ENCODE measurements at places on chromosomes 16 and 17.

DNA sequence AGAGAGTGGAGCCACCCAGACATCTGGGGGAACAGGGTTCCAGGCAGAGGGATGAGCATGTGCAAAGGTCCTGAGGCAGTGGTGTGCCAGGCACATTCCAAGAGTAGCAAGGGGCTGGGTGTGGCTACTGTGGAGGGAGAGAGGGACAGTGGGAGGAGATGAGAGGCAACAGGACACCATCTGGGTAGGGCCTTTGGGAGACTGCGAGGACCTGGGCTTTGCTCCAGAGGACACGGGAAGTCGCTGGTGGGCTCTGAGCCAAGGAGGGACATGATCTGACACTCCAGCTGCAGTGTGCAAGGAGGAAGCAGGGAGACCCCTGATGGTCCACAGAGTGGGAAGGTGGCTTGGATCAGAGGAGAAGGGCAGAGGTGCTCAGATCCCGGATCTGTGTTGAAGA lies 56.7 kb upstream of the MED9 start:
- DNase-seq: no peak

DNA sequence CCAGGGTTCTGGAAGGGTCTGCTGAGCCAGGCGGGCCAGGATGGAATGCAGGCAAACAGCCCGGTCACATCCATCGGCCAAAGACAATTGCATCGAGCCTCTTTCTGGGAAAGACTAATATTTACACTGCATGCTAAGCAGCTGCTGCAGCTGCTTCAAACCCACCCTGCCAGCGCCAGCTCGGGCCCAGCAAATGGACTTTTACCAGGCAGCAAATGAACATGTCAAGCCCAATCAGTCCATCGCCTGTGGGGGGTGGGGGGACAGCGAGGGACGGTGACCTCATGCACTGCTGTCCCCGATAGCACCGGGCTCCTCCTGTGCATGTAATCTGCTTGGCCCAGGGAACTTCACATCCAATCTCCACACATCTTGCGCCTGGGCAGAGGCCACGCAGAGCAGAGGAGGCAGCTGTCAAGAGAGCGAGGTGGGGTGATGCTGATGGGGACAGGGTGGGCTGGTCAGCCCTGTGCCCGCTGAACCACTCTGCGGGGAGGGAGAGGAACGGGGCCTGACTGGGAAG lies 39.4 kb upstream of the CDH5 start:
- no peak for DNase-seq

- DNase-seq: no peak
These were observed 113.1 kb downstream of the SNX29 start for GRCh38 chr16:12089492-12090150.

GRCh38 chr17:58388302-58389190 lies 28.8 kb downstream of the RNF43 start:
- no peak for DNase-seq

- DNase-seq: no peak
These were observed 480.1 kb downstream of the SOX9 start for GRCh38 chr17:72600934-72601333.

DNA sequence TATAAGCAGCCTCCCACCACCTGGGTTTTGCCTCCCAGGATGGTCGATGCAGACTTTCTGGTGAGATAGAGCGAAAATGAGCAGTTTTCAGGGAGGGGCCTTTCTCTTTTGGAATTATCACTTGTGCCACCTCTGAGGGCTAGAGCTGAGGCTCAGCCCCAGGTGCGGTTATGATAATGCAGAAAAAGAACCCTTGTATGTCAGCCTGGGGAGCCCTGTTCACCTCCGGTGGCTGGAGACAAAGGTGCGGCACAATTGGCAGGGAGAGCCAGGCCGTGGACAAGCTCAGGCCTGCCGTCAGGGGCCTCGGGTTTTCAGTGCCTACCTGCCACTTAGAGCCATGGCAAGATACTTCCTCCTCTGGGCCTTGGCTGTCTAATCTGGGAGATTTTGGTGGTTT lies 4.4 kb downstream of the SCPEP1 start:
- no peak for DNase-seq

GRCh38 chr17:61128661-61129115 lies 271.0 kb upstream of the TBX2 start:
- DNase-seq: no peak

DNA sequence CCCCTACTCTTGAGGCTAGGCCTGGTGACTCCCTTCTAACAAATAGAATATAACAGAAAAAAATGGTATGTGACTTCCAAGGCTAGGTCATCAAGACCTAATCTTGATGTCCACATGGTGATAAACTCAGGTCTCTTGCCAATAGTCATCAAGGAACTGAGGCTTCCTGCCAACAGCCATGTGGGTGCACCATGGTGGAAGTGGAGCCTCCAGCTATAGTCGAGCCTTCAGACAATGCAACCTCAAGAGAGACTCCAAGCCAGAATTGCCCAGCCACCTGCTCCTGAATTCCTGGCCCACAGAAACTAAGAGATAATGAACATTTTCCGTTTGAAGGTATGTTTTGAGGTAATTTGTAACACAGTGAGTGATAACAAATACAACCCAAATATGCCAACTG lies 55.9 kb upstream of the SREBF1 start:
- DNase-seq: no peak

DNA sequence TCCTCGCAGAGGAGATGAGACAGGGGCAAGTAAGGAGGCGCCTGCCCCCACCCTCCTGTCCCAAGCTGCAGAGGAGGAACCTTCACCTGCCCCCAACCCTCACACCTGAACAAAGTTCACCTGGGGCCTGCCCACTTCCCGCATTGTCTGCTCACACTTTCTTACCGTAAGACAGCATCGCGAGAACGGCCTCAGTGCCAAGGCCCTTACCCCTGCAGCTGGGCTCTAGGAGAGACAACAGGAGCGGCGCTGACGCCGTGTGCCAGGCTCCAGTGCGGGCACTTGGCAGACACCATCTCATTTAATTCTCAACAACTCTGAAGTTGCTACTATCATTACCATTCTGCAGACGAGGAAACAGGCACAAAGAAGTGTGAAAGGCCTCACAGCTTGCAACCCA lies 4.1 kb downstream of the NAT9 start:
- DNase-seq: no peak

DNA sequence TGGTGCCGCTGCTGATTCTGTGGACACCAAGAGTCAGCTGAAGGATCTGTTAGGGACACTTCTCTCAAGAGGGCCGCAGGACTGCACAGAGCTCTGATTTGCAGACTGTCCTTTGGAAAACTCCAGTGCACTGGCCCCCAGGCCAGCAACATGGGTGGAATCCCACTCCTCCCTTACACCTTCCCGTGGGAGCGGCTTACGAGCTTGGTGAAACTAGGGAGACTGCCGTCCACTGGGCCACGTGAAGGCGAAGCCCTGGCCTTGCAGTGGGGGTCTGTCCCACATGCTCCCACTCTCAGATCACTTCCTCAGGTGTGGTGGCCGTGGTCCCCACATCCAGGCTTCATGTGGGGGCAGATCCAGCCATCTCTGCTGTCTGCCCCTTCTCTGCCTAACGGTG lies 36.4 kb downstream of the PSME3IP1 start:
- no peak for DNase-seq

GRCh38 chr16:281660-282255 lies 1.2 kb upstream of the PDIA2 start:
- no peak for DNase-seq

- DNase-seq: no peak
These were observed 112.4 kb downstream of the SMG6 start for GRCh38 chr17:2191227-2191626.

- no peak for DNase-seq
These were observed 814 bp upstream of the CDH3 start for GRCh38 chr16:68644296-68644695.

GRCh38 chr17:1906662-1907101 lies 76.9 kb downstream of the RPA1 start:
- DNase-seq: no peak

DNA sequence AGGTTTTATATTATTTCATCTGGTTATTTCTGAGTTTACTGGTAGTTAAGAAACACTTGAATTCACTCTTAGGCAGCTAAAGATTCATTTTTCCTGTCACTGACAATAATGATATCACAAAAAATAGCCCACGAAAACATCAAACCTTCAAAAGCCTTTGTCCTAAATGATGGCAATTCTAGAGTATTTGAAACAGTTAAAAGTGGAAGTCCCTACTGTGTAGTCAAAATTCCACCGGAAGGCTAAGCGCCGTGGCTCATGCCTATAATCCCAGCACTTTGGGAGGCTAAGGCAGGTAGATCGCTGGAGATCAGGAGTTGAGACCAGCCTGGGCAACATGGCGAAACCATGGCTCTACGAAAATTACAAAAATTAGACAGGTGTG lies 103.5 kb downstream of the HIC1 start:
- no peak for DNase-seq

DNA sequence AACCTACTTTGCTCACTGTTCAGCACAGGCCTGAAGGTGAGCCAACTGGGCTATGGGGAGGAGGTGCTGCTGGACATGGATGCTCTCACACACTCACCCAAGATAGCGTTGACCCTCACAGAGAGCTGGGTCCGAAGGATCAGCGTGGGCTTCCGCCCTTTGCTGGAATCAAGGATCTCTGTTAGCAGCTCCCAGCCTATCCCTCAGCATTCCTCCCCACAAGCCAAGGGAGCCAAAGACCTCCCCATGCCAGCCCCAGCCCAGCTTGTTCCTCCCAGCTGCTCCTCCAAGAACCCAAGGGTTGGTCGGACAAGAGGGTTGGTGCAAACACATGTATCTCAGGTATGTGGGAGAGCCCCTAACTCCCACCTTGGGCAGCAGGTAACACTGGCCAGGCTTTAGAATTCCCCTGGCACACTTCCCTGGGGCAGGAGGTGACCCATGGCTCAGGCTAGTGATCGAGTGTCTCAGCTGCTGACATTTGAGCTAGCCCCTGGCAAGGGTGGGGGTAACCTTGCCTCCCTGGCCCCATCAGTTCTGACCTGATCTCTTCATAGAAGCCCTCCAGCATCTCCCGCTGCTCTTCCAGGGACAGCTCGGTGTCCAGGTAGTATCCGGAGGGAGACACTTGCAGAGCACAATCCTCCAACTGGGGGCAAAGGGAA lies 8.3 kb downstream of the FHOD1 start:
- no peak for DNase-seq

DNA sequence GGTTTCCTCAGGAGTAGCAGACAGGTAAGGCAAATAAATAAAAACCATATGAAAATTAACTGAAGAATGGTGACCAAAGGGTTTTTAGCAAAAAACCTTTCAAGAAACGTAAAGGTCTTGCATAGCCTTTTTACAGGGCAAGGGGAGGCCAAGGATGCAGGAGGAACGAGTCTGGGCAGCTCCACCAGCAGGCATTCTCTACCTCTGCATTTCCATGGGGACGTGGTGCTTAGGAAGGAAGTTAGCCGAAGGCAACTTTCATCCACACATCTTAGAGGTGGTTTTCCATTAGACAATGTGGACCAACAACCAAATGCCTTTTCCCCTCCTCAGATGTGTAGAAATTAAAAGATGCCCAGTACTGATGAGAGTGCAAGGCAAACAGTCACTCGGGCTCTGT lies 20.7 kb downstream of the TOM1L2 start:
- no peak for DNase-seq

DNA sequence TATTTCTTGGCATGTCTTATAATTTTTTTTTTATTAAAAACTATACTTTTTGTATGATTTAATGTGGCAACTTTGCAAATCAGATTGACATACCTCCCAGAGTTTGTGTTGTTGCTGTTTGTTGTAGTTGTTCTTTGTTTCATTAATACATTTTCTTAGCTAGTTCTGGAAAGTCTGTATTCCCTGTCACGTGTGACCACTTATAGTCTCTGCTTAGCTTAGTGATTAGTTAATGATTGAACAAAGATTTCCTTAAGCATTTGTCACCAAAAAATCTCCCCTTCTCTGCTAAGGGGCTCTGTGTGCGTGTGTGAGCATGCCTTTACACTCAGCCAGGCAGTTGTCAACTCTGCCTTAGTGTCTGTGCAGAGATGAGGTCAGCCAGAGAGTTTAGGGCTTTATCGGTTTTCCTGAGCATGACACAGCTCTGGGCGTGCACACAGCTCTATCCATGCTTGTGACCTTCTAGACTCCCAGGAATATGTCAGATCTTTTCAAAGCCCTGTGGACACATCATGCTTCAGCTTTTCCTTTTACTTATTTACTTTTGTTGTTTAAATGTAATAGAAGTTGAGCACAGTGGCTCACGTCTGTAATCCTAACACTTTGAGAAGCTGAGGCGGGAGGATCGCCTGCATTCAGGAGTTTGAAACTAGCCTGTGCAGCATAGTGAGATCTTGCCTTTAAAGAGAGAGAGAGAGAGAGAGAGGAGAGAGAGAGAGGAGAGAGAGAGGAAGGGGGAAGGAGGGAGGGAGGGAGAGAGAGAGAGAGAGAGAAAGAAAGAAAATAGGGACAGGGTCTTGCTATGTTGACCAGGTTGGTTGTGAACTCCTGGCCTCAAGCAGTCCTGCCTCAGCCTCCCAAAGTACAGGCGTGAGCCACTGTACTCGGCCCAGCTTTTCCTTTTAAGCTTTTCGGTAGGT lies 21.9 kb downstream of the DNAI2 start:
- no peak for DNase-seq

DNA sequence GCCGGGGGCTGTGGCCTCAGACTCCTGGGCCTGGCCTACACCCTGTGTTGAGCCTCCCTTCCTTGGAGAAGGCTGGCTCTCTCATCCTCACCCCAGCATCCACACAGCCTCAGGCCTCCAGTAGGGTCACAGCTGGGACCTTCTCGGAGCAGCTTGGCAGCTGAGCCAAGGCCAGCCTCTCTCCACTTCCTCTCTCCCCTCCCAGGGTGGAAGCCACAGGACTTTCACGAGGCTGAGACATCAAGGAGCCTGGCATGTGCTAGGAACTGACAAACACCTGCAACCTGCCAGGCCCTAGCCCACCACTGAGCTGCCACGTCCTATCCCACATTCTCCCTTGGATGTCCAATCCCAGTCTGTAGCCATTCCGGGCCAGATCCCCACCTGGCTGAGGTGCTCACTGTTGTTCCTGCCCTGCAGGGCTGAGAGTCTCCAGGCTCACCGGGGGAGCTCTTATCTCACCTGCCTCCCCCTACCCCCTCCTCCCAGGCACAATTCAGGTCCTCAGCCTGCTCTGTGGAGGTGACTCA lies 3.1 kb downstream of the MMP15 start:
- no peak for DNase-seq

GRCh38 chr17:39376434-39376833 lies 25.0 kb downstream of the FBXL20 start:
- no peak for DNase-seq

Data from stimulated activated CD4-positive, alpha-beta T cell treated with anti-CD3 and anti-CD28 coated beads, Interleukin-1b, Interleukin-23, amount 100 ng/mL, for 1 hour (primary cell).